Stimulated activated CD4-positive, alpha-beta T cell treated with anti-CD3 and anti-CD28 coated beads, Interleukin-4, amount 100 ng/mL, for 1 hour (primary cell): ENCODE measurements at places on chromosomes 6 and 20.

DNA sequence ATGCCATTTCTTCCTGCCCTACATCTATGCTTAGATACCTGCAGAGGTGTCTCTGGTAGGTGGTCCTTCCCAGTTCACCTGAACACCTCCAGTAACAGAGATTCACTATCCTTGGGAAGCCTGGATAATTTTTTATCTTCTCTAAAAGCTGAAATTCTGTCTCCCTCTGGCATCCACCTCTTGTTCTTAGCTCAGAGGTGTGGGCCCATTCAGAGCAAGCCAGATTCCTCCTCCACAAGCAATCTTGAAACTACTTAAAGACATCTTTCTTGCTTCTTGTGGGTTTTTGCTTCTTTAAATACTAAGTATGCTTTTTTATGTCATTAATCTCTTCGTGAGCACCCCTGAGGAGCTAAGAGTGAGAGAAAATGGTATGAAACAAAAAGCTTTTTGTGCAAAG, 10.4 kb upstream of the SNRPB2 start:
- no peak for DNase-seq

DNA sequence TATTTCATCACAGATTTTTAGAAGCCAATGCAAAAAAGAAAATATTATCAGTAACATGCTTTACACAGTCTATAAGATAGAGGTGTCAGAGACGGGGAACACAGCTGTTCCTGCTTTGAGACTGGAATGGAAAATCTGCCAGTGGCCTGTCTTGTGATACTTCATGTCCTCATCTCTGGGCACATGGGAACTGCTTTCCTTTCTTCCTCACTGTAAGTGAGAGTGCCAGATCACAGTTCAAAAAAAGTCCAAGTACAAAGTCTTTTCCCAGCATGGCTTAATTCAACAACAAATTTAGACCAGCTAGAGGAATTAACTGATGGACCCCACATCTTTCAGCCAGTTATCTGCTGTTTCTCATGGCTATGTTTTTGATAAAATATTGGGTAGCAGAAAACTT, 490.4 kb downstream of the CDKAL1 start:
- DNase-seq = no peak

GRCh38 chr6:43277643-43278523, 20.2 kb upstream of the SLC22A7 start:
- no peak for DNase-seq

DNA sequence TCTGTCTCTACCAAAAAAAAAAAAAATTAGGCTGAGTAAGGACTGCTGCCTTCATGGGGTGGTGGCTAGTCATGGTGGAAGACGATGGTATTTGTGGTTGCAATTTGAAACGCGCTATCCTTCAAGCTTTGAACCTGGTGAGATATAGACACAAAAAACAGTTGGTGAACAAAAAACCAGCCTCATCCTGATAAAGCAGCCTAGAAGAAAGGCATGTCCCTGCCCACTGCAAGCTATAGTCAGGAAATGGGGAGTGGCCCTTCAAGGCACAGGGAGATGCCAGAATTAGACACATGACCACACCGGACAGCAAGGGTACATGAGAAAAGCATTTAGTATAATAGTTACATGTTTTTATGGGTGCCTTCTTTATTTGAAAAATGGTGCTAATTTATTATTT, 193.6 kb downstream of the NFATC2 start:
- no peak for DNase-seq

GRCh38 chr20:555976-556385, 12.4 kb upstream of the CSNK2A1 start:
- no peak for DNase-seq

DNA sequence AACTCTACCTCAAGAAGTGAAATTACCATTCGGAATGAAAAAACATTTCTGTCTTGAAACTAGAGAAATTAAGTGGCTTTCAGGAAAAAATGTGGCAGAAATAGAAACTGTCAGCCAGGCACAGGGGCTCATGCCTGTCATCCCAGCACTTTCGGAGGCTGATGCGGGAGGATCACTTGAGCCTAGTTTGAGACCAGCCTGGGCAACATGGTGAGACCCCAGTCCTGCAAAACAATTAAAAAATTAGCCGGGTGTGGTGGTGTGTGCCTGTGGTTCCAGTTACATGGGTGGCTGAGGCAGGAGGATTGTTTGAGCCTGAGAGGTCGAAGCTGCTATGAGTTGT, 7.1 kb upstream of the TMEM181 start:
- DNase-seq = no peak

- DNase-seq = no peak
Observed at GRCh38 chr6:136779682-136780081, 12.6 kb downstream of the MAP3K5 start.

DNA sequence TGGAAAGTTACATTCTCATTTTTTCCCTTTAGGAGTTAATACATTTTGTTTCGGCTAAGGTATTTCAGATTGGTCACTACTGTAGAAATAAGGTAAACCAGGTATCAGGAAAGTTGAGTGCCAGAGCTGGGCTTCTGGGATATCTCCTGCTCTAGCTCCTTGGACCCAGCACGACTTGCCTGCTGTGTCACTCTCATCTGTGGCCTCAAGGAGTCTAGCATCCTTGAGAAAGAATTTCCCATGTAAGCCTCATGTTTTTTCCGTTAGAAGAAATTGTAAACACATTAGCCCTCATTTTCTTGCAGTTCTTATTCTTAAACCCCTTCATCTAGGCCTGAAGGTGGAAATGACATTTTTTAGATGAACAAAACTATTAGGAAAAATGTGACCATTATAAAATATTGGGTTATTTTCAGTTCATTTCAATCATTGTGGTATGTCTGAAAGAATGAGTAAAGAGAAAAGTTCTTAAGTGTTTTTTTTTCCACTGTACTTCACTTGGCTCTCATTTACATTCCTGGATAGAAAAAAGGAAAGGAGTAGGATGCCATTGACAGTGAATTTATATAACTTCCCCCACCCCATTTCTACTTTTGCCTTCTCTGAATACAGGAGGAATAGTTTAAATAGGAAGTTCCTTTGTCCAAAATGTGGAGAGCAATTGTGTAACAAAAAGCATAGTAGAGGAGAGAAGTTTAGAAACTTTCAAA, 46.7 kb downstream of the CD2AP start:
- no peak for DNase-seq

DNA sequence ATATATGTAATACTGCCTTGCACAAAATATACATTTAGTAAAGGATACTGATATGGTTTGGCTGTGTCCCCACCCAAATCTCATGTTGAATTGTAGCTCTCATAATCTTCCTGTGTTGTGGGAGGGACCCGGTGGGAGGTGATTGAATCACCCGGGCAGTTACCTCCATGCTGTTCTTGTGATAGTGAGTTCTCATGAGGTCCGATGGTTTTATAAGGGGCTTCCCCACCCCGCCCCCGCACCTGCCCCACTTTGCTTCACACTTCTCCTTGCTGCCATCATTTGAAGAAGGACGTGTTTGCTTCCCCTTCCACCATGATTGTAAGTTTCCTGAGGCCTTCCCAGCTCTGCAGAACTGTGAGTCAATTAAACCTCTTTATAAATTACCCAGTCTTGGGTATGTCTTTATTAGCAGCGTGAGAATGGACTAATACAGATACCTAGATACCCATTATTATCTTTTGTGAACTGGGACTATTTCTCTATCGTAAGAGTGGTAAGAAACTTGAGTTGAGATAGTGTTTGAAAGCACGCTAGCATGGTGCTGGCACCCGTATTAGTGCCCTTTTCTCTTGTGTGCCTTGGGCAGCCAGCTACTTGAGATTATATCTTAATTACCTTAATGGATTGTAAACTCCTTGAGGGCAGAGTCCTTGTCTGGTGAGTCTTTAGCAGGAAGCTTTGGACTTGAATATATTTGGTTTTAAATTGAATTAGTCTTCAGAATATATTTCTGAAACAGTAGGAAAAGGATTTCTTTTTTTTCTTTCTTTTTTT, 25.6 kb downstream of the TOP1 start:
- DNase-seq = no peak

GRCh38 chr20:35773154-35773751, 1.4 kb downstream of the PHF20 start:
- DNase-seq = peak; percentile 6

DNA sequence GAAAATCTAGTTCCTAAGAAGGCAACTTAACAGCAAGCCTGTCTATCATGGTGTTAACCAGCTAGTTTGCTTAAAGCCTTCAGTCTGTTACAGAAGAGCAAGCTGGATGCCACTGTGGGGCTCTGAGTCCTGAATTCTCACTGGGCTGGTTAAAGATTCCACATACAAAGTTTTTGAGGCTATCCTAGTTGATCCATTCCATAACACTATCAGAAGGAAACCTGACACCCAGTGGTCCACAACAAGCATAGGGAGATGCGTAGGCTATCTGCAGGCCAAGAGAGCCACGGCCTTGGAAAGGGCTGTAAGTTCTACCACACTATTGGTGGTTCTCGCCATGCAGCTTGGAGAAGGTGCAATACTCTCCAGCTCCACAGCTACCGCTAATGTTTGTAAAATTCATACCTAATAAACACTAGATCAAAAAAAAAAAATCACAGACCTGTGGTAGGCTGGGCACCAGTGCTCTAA, 420 bp upstream of the MCCD1 start:
- no peak for DNase-seq

DNA sequence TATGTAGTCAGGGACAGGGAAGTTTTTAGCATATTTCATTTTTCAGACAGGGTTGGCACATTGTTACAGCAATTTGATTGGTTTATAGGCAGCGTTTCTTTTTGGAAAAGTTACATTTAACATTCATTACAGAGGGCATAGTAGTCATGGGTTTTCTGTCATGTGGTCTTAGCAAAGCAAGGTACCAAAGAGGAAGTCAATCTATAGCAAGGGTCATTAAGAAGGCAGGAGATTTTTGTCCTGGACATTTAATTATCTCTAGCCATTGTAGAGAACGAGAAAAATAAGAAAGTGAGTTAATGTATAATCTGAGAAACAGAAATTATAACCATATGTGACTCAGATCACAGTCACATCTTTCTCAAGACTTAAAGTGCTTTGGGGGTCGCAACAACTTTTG, 47.4 kb downstream of the TPD52L1 start:
- no peak for DNase-seq

- DNase-seq = no peak
Observed at GRCh38 chr20:18647777-18648176, 59.9 kb downstream of the DTD1 start.

- no peak for DNase-seq
Observed at GRCh38 chr6:140271759-140272377, 897.4 kb upstream of the CITED2 start.

DNA sequence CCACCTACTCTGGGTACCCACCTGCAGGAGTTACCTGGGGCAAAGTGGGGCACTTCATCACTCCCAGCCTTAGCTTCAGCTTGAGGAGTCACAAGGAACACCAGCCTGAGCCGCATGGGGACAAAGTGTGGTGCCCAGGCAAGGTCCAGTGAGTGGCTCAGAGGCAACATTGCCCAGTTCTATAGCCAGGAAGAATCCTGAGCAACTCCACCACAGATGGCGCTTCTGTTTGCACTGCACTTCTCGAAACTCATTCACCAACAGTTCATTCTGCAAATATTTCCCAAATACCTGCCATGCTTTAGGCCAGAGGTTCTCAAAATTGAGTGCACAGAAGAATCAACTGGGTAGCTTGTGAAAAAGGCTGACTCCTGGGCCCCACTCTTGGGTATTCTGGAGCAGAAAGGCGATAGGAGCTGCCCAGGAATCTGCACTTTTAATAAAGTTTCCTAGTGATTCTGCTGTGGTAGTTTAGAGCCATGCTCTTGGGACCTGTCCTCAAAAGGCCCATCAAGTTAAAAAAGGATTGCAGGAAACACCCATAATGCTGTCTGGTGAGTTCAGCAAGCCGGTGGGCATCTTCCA, 83.1 kb downstream of the VEGFA start:
- no peak for DNase-seq

GRCh38 chr20:60097285-60097684, 139.1 kb downstream of the CDH26 start:
- no peak for DNase-seq

DNA sequence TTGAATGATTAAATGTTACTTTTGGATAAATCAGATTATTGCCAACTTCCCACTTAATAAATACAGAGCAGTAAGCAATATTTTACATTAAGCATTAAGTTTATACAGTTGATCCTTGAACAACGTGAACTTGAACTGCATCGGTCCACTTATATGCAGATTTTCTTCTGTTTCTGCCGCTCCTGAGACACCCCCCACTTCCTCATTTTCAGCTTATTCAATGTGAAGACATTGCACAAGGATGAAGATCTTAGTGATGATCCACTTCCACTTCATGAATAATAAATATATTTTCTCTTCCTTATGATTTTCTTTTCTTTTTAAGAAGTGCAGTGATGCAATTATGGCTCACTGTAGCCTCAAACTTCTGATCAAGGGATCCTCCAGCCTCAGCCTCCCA, 167.2 kb downstream of the LINC00237 start:
- DNase-seq = no peak

GRCh38 chr6:150940941-150941340, 75.4 kb downstream of the MTHFD1L start:
- no peak for DNase-seq

GRCh38 chr6:13990796-13991195, 66.0 kb downstream of the RNF182 start:
- DNase-seq = no peak

GRCh38 chr6:168057836-168058235, 21.2 kb downstream of the FRMD1 start:
- no peak for DNase-seq

DNA sequence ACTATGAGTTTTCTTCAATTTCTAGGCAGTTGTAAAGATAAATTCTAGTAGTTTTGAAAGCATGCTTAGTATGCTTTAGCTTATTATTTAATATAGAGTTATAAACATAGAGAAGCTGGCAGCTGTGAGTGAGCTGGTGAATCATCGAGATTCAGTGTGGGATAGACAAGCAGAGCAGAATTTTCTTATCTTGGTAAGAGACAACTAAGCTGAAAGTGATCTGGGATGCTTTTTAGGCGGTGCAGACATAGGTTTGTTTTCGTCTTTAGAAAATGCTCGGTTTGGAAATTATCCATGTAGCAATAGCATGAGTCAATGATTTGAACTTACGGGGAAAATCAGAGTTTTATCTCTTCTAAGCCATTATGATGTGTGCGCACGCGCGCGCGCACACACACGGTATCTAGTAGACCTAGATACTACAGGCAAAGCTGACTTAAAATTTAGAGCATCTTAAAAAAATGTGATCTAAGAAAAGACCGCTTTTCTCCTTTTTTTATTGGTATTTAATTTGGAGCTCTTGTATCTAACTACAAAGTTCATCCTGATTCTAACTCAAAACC, 128.3 kb upstream of the MAP3K7 start:
- DNase-seq = no peak
